Type B pancreatic cell (in vitro differentiated cells): ENCODE measurements at places on chromosomes 3 and 15. TPM values are rescaled to one million over a fixed set of nuclear protein-coding genes. Genes with fewer than 3 reads are reported as not detected.
A peak's percentile ranks its signal among the peaks of the same experiment; 100 is the strongest.

GRCh38 chr3:60304112-60304511 is 947.1 kb downstream of the FHIT start:
- H3K27ac ChIP-seq, result no peak overlapping the region
- no peak for DNase-seq
- no peaks in the 10 kb centered on the region for H3K36me3 ChIP-seq
- H3K4me3 ChIP-seq, result no peak overlapping the region
- no peaks in the 10 kb centered on the region for H3K27me3 ChIP-seq

The TWF2 gene
- 33.7 and 39.3 TPM in 2 replicates for total RNA-seq

GRCh38 chr15:35725353-35725752 is 179.4 kb upstream of the DPH6 start:
- no peaks in the 10 kb centered on the region for H3K27me3 ChIP-seq
- H3K4me3 ChIP-seq, result no peak overlapping the region
- H3K36me3 ChIP-seq, result no peaks in the 10 kb centered on the region
- H3K27ac ChIP-seq, result no peak overlapping the region
- peaks cover 18% of the 10 kb centered on the region for H3K4me1 ChIP-seq

The MUSTN1 gene
- total RNA-seq, result 1.8 TPM in 1 of 2 replicates, not detected in the other

- H3K27me3 ChIP-seq, result peaks cover 3% of the 10 kb centered on the region
- no peak for DNase-seq
- peak overlapping the region; percentile 40 for H3K27ac ChIP-seq
- peaks cover 53% of the 10 kb centered on the region for H3K4me1 ChIP-seq
- H3K36me3 ChIP-seq, result no peaks in the 10 kb centered on the region
Observed at GRCh38 chr15:71511796-71512681, 298.3 kb upstream of the NR2E3 start.

GRCh38 chr15:88920186-88920891 is 7.2 kb upstream of the MFGE8 start:
- peaks cover 4% of the 10 kb centered on the region for H3K27me3 ChIP-seq
- DNase-seq, result no peak
- peaks cover 5% of the 10 kb centered on the region for H3K4me1 ChIP-seq
- H3K36me3 ChIP-seq, result no peaks in the 10 kb centered on the region

- H3K4me3 ChIP-seq, result no peak overlapping the region
- no peak for DNase-seq
- no peak overlapping the region for H3K27ac ChIP-seq
- no peaks in the 10 kb centered on the region for H3K27me3 ChIP-seq
Observed at GRCh38 chr15:42593143-42593542, 17.7 kb downstream of the STARD9 start.

- no peak overlapping the region for H3K4me3 ChIP-seq
- DNase-seq, result no peak
- no peaks in the 10 kb centered on the region for H3K36me3 ChIP-seq
Observed at GRCh38 chr3:50221411-50222168, 14.4 kb upstream of the GNAI2 start.

The RASL12 gene
- 0.33 and 4.0 TPM in 2 replicates for total RNA-seq

The ATP10A gene
- 1.9 and 2.6 TPM in 2 replicates for total RNA-seq

DNA sequence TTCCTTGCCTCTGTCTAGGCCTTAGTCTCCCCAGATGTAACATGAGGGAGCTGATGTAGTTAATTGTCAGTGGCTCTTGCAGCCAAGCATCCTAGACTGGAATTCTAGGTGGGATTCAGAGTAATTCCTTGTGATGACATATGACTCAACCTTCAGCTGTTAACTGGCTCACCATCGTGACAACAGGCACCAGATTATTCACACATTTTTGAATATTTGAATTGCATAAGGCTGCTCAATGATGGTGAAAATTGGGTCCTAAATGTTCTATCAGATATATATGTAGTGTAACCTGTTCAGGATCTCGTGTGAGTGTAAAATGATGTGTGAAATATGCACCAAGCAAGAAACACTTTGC is 405.1 kb downstream of the LPP start:
- H3K27ac ChIP-seq, result no peak overlapping the region
- no peak for DNase-seq
- no peaks in the 10 kb centered on the region for H3K27me3 ChIP-seq

The GOLGA8H gene
- 0.77 TPM in 1 of 2 replicates, not detected in the other for total RNA-seq

The CYP1A2 gene
- 1.6 TPM in 1 of 2 replicates, not detected in the other for total RNA-seq

The STT3B gene
- 180 and 235 TPM in 2 replicates for total RNA-seq

The XYLB gene
- total RNA-seq, result 7.3 and 10.2 TPM in 2 replicates

DNA sequence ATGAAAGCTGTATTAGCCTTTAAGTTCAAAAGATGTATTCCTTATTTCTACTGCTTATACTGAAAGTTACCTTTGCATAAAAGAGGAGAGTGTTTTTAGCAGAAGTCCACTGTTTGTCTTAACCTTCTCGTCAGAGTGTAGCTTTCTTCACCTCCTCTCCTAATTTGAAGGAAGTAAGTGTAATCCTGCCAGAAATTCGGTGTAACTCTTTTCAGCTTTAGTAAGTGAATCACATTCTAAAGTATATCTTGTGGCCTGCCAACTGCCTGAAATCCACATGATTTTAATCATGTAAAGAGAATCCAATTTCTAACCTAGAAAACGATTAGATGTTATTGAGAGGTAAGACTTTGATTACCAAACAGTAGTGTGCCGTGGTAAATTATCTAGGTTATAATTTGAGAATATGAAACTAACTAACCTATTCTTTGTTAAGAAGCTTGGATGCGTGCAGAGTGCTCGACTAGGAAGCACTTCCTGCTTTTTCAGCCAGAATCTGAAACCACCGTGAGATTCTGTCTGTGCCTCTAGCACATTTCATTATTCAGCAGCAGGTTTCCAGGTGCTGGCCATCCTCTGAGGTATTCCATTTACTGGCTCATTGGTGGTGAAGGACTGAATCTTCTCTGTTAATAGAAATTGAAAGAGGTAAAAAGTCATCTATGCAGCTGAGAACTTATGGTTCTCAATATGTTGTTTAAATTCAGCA is 7.5 kb downstream of the GYG1 start:
- no peaks in the 10 kb centered on the region for H3K27me3 ChIP-seq
- no peaks in the 10 kb centered on the region for H3K4me1 ChIP-seq
- peaks cover 22% of the 10 kb centered on the region for H3K36me3 ChIP-seq
- no peak for DNase-seq
- no peak overlapping the region for H3K27ac ChIP-seq
- no peak overlapping the region for H3K4me3 ChIP-seq

The SMCO1 gene
- total RNA-seq, result not detected in 2 replicates

- no peaks in the 10 kb centered on the region for H3K27me3 ChIP-seq
- H3K27ac ChIP-seq, result no peak overlapping the region
- DNase-seq, result no peak
- H3K36me3 ChIP-seq, result peaks cover 3% of the 10 kb centered on the region
Observed at GRCh38 chr15:99819981-99820718, 86.9 kb upstream of the LYSMD4 start.

GRCh38 chr3:26236531-26236930 is 386.0 kb upstream of the LRRC3B start:
- no peaks in the 10 kb centered on the region for H3K36me3 ChIP-seq
- DNase-seq, result no peak
- no peaks in the 10 kb centered on the region for H3K4me1 ChIP-seq
- H3K27me3 ChIP-seq, result no peaks in the 10 kb centered on the region
- H3K4me3 ChIP-seq, result no peak overlapping the region

The CDCP1 gene
- total RNA-seq, result 26.3 and 82.5 TPM in 2 replicates

DNA sequence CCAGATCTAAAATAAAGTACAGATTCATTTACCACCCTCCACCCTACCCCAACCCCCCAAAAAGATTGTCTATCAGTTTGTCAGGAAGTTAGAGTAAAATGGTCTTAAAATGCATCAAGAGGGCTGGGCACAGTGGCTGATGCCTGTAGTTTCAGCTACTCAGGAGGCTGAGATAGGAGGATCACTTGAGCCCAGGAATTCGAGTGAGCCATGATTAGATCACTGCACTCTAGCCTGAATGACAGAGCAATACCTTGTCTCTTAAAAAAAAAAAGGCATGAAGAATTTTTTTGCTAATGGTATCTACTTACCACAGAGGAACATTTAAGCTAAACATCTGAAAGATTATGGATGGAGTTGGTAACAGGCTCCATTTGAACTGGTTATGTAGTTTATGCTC is 71.0 kb downstream of the RBM6 start:
- no peak overlapping the region for H3K27ac ChIP-seq
- peaks cover 22% of the 10 kb centered on the region for H3K36me3 ChIP-seq
- H3K4me1 ChIP-seq, result no peaks in the 10 kb centered on the region
- no peaks in the 10 kb centered on the region for H3K27me3 ChIP-seq
- no peak overlapping the region for H3K4me3 ChIP-seq
- DNase-seq, result no peak

GRCh38 chr3:197027151-197027895 is 2.3 kb downstream of the MELTF start:
- H3K4me1 ChIP-seq, result peaks cover 17% of the 10 kb centered on the region
- no peak for DNase-seq
- no peak overlapping the region for H3K27ac ChIP-seq
- no peaks in the 10 kb centered on the region for H3K36me3 ChIP-seq
- peaks cover 35% of the 10 kb centered on the region for H3K27me3 ChIP-seq

GRCh38 chr3:117118604-117119003 is 409.0 kb downstream of the TUSC7 start:
- H3K27me3 ChIP-seq, result no peaks in the 10 kb centered on the region
- H3K4me3 ChIP-seq, result no peak overlapping the region
- H3K27ac ChIP-seq, result no peak overlapping the region

The AGTR1 gene
- total RNA-seq, result 0.90 and 2.4 TPM in 2 replicates

- H3K4me1 ChIP-seq, result no peaks in the 10 kb centered on the region
- DNase-seq, result no peak
- no peaks in the 10 kb centered on the region for H3K27me3 ChIP-seq
- peaks cover 25% of the 10 kb centered on the region for H3K36me3 ChIP-seq
- H3K27ac ChIP-seq, result no peak overlapping the region
Observed at GRCh38 chr3:112623717-112624116, 17.2 kb downstream of the CCDC80 start.

- DNase-seq, result no peak
- no peak overlapping the region for H3K4me3 ChIP-seq
- no peak overlapping the region for H3K27ac ChIP-seq
- H3K4me1 ChIP-seq, result peaks cover 27% of the 10 kb centered on the region
Observed at GRCh38 chr3:45616158-45616557, 21.6 kb downstream of the LIMD1 start.

The PRSS50 gene
- 1.1 and 1.2 TPM in 2 replicates for total RNA-seq

GRCh38 chr15:81766829-81767475 is 278.9 kb downstream of the MEX3B start:
- peaks cover 13% of the 10 kb centered on the region for H3K36me3 ChIP-seq
- DNase-seq, result no peak
- no peaks in the 10 kb centered on the region for H3K27me3 ChIP-seq
- H3K4me3 ChIP-seq, result no peak overlapping the region
- no peak overlapping the region for H3K27ac ChIP-seq
